CD14-positive monocyte (primary cell): ENCODE measurements at places on chromosomes 2 and 18.

GRCh38 chr2:73714091-73714490 lies 23.1 kb downstream of the TPRKB start:
- DNase-seq: no peak

- no peak for DNase-seq
Measured at GRCh38 chr2:223264541-223265193, 212.7 kb downstream of the KCNE4 start.

GRCh38 chr2:240822280-240822847 lies 2.3 kb upstream of the KIF1A start:
- no peak for DNase-seq

DNA sequence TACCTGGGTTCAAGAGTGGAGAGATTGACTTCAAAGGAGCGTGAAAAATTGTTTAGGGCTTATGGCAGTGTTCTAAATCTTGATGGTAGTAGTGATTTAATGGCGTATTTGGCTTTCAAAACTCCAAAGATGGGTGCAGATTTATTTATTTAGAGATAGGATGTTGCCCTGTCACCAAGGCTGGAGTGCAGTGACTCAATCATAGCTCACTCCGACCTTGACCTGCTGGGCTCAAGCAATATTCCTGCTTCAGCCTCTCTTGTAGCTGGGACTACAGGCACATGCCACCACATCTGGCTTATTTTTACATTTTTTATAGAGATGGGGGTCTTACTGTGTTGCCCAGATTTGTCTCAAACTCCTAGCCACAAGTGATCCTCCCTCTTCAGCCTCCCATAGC lies 52.5 kb downstream of the FAM117B start:
- no peak for DNase-seq

GRCh38 chr18:3625742-3626091 lies 175.7 kb downstream of the TGIF1 start:
- no peak for DNase-seq

GRCh38 chr18:7941533-7941932 lies 374.4 kb downstream of the PTPRM start:
- no peak for DNase-seq

DNA sequence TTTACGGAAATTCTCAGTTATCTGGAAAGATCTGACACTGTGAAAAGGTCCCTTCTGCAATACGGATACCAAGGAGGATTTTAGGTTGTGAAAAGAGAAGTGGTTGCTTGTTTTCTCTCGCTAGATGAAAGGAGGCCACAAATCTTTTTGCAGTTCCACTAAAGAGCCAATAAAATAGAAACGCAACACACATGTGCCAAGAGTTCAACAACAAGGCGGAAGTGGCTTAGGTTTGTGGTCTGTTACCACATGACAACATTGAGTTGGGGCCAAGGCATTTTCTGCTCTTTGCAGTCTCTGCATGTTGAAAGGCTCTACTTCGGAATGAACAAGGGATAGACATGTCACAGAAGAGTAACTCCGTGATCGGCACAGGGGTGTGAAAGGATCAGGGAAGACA lies 115.7 kb upstream of the OSR1 start:
- DNase-seq: no peak

DNA sequence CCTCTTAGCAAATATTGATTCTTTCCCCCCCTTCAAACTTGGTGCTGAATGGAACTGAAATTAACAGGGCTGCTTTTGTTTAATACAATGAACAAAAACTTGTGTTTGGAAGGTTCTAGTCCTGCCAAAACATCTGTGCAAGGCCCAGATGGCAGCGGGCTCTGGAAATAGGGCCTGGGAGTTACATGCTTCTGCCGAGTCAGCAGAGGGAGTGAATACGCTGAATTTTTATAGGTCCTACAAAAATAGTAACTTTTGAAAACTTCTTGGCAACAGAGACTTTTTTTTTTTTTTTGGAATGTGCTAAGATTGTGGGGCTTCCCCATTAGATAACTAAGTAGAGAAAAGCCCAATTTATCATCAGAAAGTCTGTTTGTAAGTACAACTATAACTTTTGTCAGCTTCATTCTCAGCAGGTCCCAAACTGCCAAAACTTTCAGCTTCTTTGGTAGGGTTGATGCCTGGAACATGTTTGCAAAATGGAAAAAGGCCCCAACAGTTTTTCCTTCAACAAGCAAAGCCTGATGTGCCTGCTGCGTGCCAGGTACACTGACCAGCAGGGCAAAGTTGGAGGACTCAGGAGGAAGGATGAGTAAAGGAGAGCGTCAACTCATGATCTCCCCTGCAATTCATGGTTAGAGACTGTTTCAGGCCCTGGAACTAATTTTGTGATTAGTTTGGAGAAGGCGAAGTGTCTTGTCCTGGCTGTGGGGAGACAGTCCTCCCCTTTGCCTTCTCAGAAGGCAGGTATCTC lies 45.1 kb upstream of the HDAC4 start:
- DNase-seq: no peak

- peak; percentile 4 for DNase-seq
Measured at GRCh38 chr18:57077786-57078552, 68.9 kb upstream of the BOD1L2 start.

DNA sequence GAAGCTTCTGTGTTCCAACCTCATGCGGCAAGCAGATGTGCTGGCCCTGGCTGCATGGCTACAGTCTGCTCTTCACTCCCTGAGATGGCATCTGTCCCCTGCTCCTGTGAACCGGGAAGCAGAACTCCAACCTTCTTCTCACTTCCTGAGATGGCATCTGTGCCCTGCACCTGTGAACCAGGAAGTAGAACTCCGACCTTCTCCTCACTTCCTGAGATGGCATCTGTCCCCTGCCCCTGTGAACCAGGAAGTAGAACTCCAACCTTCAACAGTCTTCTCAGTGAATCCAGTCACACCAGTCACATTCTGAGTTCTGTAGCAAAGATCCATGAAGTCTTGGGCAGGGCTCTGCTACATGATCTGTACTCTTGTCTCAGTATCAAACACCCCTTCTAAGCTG lies 887.2 kb upstream of the KLHL29 start:
- no peak for DNase-seq

- no peak for DNase-seq
Measured at GRCh38 chr2:239255628-239256349, 145.0 kb downstream of the HDAC4 start.

DNA sequence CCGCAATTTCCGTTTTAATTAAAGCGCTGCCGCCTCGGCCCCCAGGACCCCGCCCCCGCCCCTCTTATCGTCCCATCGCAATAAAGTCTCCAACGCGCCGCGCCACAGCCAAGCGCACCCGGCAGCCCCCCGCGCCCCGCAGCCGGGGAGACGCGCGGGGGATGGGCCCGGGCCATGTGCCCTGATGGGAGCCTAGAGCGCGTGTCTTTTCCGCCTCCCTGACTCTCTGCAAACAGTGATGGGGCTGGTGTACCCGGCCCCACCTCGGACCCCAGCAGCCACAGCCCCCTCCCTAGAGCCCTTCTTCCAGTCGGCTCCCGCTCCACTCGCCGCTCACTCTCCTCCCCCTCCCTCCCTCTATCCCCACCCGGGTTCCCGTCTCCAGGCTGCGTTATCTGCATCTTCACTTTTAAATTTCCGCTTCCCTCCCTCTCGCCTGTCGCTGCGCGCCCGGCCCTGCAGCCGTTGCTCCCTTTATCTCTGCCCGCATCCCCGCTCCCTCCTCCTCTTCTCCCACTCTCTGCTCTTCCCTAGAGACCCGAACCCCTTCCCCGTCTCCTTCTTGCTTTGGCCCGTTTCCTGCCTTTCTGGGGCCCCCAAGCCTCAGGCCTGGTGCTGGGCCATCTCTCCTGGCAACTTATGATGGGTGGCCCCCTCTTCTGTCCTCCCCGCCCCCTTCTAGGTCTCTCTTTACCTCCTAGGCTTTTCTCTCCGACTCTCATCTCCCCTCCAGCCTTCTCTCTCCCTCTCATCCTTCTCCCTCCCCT lies 524 bp upstream of the FEV start:
- DNase-seq: no peak

DNA sequence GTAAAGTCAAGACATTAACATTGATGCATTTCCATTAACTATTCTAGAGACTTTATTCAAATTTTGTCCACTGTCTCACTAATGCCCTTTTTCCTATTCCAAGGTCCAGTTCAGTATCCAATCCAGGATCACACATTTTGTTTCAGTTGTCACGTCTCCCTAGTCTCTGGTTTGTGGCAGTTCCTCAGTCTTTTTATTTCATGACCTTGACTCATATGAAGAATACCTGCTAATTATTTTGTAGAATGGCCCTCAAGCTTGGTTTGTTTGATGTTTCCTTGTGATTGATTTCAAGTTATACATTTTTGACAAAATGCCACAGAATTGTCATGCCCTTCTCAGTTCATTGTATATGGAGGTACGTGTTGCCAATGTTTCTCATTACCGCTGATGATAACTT lies 145.2 kb downstream of the FHOD3 start:
- DNase-seq: no peak

DNA sequence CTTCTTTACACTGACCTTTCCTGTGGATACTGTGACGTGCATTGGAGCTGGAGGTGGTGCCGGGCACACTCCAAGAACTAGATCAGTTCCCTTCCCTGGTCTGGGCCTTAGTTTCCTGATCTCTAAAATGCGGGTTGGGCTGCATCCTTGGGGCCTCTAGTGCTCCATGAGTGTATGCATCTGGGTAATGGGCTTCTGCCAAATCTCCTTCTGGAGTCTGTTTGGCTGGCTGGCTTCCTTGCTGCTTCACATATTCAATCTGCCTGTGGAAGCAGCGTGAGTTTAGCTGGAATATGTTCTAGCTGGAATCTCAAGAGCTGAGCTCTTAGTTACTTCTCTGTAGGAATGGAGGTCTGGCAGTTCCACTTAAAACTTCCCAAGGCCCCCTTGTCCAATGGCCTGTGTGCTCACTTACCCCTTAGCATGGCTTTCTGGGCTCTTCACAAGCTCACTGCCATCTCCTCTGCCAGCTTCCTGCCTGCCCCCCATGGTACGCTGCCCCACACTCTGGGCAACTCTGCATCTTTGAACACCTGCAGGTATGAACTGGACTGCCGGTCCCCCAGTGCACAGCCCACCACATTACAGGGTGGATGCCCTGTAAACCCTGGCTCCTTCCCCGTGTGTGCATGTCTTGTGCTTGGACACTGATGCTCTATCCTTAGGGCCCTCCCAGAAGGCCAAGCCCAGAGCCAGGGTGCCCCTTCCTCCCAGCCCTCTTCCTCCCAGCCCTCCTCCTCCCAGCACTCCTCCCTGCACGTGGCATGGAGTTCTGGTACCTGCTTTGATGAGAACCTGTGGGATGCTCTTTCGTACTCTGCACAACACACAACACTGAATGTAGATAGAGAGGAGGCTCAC lies 103.6 kb upstream of the SMAD2 start:
- DNase-seq: no peak

GRCh38 chr2:42792583-42793333 lies at the start of gene HAAO:
HAAO (minus strand) TSS chr2:42792583; CDS start chr2:42792536, 47 bp downstream.
- peak; percentile 32 for DNase-seq

- DNase-seq: no peak
Measured at GRCh38 chr2:156399950-156400705, 36.1 kb upstream of the GPD2 start.

GRCh38 chr2:193520709-193521458 lies 1326.2 kb upstream of the TMEFF2 start:
- DNase-seq: no peak

GRCh38 chr2:229202646-229203045 lies 68.4 kb downstream of the PID1 start:
- no peak for DNase-seq

- DNase-seq: no peak
Measured at GRCh38 chr2:230128623-230129342, 60.1 kb upstream of the SLC16A14 start.

GRCh38 chr18:53950545-53950944 lies 273.9 kb downstream of the MBD2 start:
- DNase-seq: no peak

GRCh38 chr18:23134780-23135549 lies at the start of gene CABLES1:
CABLES1 (plus strand) TSS chr18:23135485; CDS start chr18:23135763, 278 bp downstream.
- DNase-seq: no peak

GRCh38 chr2:182597570-182598295 lies 118.3 kb upstream of the DNAJC10 start:
- DNase-seq: no peak

DNA sequence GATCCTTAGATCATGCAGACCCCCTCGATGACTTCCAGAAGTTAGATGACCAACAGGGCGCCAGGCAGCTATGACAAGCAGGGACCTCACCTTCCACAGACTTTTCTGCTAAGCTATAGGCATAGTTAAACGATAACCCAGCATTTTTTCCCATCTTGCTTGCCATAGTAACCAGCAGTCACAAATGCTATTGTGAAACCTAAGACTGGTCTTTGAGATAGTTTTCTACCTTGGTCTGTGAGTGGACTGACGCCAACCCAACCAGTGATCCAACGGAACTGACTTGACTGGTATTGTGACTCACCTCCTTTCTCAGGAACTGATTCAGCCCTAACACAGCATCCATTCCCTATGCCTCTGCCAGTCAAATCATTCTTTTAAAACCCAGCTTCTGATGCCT lies 361.2 kb downstream of the LRRTM4 start:
- DNase-seq: no peak
